ENCODE measurements at places on chromosomes 2 and 18.

DNA sequence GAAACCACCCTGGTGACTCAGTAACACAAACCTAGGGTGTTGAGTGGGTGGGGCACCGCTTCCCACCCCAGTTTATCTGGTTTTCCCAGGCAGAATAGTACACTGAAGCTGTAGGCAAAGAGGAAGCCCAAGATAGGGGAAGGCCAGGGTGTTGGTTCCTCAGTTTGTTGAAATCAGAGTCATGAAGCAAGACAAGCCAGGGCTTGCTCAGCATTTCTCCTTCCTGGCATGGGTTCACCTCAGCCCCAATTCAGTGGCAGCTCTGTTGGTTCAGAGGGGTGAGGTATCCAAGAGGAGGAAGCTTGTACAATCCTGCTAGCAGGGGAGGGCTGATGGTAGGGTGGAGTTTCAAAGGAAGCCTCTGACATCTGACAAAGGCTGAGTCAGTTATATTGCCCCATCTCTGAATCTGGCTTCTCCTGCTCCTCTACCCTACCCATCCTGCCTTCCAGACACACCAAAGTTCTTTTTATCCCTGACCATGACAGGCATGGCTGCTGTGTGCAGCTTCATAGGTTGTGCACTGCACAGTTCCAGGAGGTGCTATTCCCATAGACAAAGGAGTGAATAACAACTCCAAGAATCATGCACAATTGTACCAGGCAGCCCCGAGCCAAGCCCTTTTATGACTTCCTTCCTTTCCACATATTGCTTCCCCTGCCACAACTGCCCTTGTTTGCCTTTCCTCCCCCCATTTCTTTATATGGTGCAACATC is 24.9 kb upstream of the RAB10 start:
- DNase-seq, result no peak

- no peak for DNase-seq
Measured at GRCh38 chr18:2448565-2449151, 122.6 kb downstream of the METTL4 start.

DNA sequence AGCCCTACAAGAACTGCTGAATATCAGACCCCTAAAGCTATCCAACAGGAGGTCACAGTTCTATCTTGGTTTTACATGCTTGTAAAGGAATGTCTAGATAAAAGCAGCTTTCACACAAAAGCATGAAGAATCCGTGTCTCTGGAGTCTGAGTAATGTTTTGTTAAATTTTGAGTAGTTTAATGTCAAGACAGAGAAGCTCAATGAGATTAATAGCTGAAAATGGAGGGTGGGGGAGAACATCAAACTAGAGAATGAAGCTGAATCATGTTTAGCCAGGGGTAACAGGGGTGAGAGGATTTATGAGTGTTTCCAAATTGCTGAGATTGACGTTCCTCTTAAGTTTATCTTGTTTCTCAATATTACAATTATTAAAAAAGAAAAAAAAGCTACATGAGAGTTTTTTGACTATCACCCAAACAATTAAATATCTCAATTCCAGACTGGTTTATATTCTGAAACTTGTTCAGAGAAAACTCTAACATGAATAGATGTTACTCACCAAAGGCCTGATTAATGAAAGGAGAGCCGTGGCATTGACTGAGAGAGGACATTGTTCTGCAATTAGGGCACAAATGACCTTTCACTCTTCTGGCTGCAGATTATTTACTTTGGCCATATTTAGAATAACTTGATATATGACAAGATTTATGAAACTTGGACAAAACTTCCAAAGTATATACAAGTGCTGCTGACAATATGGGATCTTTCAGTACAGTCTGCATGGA is 266.4 kb upstream of the ETAA1 start:
- DNase-seq, result no peak

DNA sequence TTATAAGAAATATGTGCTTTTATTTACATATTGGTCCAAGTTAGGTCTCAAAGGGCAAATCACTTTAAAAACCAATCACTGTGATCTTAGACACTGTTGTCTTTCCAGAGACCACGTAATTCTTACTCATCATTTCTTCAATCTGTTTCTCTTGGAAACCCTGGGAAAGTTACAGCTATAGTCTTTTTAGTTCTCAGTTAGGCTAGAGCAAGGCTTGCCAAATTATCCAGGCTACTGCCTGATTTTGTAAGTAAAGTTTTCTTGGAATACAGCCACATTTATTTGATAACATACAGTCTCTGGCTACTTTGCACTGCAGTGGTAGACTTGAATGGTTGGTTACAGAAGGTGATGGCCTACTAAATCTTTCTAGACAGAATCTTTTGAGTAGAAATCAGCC is 106.0 kb downstream of the KIAA1328 start:
- DNase-seq, result no peak
